AG04449 (cell line): ENCODE measurements at places on chromosomes 1 and 21.

DNA sequence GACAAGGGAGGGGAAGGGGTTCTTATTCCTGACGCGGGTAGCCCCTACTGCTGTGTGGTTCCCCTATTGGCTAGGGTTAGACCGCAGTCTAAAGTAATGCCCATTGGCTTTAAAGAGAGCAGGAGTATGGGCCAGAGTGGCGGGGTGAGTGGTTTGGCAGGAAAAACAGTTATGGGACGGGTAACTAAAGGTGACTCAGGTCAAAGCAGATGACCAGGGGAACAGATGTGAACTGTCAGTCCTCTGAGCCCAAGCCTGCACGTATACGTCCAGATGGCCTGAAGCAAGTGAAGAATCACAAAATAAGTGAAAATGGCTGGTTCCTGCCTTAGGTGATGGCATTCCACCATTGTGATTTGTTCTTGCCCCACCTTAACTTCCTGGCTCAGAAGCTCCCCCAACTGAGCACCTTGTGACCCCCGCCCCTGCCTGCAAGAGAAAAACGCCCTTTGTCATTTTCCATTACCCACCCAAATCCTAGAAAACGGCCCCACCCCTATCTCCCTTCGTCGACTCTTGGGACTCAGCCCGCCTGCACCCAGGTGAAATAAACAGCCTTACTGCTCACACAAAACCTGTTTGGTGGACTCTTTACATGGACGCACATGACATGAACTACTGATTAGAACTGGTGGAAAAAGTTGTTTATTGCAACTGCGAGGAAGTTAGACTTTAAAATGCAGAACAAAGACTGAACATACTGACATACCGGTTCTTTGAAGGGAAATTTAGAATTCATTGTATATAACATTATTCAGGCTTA is 758 bp upstream of the ATAD3B start:
- DNase-seq = no peak

- no peak for DNase-seq
These were observed 1926.8 kb downstream of the NCAM2 start for GRCh38 chr21:22925032-22925431.

GRCh38 chr1:211476200-211476849 is 15.6 kb downstream of the RD3 start:
- peak; percentile 17 for DNase-seq

GRCh38 chr1:68173936-68174737 is 58.2 kb downstream of the WLS start:
- peak; percentile 88 for DNase-seq

DNA sequence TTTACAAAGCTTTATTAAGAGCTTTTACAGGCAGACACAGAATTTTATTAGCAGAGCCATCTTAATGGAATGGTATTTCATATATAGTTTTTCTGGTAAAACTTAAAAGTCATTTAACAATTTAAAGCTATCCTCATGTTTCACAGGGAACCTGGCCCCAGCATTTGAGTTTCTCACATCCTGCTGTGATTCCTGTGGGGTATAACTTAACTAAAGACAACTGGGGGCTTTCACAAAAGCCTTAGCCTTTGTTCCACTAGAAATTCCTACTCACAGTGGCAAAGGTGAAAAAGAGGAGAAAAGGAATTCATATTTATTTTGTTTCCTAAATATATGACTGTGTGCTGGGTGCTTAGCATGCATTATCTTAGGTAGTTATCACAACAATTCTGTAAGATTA is 233.9 kb downstream of the DENND1B start:
- no peak for DNase-seq

GRCh38 chr1:232333419-232333767 is 296.5 kb downstream of the SIPA1L2 start:
- DNase-seq = no peak

DNA sequence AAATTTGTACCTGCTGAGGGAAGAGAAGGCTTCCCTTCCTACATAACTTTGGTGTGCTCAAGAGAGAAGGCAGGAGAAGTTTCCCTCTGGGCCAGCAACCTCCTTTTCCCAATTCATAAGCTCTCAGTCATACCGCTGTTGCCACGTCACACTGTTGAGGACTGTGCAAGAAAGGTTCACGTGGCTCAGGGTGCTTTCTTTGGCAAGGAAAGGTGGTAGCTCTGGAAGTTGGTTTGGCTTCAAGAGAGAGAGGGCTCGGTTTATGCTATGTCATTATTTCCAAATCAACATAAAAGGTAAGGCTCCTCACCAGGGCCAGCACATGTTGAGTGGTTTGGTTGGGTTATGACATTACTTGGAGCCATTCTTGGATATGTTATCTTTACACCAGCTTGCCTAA is 77.3 kb downstream of the TNFSF18 start:
- no peak for DNase-seq

DNA sequence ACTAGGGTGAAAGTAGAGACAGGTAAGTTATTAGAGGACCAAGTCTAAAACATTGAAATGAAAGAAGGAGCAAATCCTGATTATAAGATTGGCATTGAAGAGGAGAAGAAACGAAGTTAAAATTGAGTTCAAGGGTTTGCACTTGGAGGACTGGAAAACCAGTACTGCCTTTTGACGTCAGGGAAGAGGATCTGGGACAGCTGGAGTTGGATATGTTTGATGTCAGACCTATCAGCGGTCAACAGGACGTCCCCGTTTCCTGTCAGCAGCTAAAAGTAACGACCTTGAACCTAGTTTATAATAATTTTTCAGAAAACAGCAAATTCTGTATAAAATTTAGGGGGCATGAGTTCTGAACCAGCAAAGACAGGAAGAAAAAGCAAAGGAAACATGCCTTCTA is 1.2 kb upstream of the NID1 start:
- DNase-seq = no peak

GRCh38 chr1:185727726-185728125 is 6.5 kb upstream of the HMCN1 start:
- no peak for DNase-seq
